ENCODE measurements at places on chromosomes 1 and 21.
A peak's percentile ranks its signal among the peaks of the same experiment; 100 is the strongest.

DNA sequence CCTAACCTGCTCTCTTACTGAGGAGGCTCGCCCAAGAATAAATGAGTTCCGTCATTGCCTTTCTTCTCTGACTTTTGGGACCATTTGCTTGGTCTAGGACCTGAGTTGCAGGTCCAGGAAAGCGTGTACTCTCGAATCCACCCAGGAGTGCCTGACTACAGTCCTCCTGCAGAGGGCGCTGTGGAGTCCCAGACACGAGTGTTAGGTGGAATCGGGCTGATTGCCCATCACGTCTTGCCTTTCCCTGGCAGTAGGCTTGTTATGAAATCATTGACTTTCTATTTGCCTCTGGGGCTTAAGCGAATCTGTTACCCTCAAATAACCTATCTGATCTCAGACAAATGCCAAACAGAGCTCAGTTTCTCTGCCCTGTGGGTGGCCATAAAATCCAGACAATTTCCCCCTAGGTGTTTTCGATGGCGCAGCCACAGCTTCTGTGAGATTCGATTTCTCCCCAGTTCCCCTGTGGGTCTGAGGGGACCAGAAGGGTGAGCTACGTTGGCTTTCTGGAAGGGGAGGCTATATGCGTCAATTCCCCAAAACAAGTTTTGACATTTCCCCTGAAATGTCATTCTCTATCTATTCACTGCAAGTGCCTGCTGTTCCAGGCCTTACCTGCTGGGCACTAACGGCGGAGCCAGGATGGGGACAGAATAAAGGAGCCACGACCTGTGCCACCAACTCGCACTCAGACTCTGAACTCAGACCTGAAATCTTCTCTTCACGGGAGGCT is at the start of gene IL20:
Gene IL20 (plus strand): TSS at position 685 of the 733 bp plus-strand sequence. CDS start 230 bp downstream, outside the sequence.
- peak; percentile 92 for DNase-seq

- no peak for DNase-seq
Observed at GRCh38 chr1:75980972-75981897, 49.0 kb upstream of the ASB17 start.

DNA sequence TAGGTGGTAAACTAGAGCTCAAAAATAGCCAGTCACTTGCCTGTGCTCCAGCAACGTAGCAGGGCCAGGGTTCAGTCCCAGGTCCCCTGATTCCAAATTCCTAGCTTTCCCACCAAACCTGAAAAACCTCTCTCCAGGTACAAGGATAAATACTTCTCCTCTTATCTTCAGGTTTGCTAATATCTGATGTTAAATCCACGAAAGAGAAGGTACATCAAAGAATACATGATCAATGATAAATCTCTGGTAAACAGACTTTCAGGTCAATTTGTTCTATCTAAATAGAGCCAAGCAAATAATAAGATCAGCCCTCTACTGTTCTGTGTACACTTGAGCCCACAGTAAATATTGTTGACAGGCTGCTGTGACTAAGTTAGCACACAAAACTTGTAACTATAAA is 52.1 kb upstream of the AKT3 start:
- DNase-seq, result no peak

DNA sequence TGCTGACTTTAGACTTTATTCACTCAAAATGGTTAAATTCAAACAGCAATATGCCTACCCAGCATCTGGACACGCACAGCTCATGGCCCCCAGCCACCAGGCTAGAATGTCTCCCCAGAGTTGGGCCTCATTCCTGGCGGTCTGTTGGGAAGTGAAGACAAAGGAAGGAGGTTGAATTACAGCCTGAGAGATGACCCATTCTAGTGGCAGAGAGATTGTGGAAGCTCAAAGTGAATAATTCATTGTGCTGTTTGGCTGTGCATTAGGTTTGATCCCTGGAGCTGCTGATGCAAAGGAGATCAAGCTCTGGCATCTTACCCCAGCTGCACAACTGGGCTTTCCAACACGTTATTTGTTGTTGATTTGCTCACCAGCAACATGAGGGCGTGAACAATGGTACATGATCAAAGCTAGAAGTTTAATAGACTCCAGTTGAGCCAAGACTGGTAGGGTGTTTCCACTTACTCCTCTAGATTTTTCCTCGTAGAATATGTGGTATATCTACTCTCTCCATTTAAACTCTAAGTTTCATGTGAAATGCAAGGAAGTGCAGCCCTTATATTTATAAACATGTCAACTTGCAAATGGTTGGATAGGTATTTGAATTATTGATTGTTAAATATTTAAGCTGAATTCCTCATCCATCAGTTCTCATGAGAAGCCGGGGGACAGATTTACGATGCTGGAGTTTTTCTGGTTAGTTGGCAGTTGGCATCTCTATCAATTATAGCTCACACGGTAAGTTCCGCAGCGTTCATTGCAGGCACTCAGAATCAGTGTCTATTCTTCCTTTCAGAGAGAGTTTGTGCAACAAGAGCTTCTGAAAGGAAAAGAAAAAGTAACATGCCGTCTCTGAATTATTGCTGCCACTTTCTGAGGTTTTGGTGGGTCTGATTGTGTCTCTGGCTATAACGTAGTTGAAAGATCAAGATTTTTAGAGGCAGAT is 222.7 kb downstream of the TM2D1 start:
- no peak for DNase-seq

- DNase-seq, result no peak
Observed at GRCh38 chr1:4411862-4412261, 242.5 kb upstream of the AJAP1 start.

DNA sequence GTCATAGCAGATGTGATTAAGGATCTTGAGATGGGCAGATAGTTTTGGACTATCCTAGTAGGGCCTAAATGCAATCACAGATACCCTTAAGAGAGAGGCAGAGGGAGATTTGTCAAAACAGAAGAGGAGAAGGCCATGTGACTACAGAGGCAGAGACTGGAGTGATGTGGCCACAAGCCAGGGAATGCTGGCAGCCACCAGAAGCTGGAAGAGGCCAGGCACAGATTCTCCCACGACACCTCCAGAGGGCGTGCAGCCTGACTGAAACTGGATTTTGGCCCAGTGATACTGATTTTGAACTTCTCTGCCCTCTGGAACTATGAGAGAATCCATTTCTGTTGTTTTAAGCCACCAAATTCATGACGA is 52.1 kb upstream of the EPS8L3 start:
- DNase-seq, result no peak

- no peak for DNase-seq
Observed at GRCh38 chr1:30409476-30410152, 313.8 kb downstream of the MATN1 start.

GRCh38 chr1:231335663-231336602 is 1.7 kb downstream of the EXOC8 start:
- no peak for DNase-seq

DNA sequence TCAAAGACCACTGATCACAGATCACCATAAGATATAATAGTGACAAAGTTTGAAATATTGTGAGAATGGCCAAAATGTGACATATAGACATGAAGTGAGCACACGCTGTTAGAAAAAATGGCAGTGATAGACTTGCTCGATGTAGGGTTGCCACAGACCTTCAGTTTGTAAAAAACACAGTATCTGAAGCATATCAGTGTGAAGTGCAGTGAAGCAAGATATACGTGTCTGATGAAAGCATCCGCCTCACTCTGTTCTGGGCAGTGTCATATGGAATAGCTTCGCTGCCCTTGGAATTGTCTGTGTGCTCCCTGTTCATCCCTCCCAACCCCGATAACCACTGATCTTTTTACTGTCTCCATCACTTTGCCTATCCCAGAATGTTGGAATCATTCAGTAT is 50.7 kb downstream of the GALNT2 start:
- no peak for DNase-seq

DNA sequence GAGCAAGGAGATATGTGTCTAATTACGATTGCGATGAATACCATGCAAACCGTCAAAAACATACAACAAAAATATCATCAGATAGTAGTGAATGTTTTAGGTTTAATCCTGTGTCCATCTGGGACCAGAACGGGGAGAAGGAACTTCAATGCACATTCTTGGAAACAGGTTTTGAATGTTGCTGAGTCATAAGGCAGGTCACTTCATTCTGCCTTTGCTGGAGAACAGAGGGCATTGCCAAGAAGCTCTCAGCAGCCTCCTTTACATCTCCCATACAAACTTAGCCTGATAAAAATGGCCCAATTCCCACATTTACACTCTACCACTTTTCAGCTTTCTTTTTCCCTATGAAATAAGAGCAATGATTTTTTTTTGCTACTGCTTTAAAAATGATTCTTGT is 78.0 kb upstream of the KCNJ6 start:
- no peak for DNase-seq

DNA sequence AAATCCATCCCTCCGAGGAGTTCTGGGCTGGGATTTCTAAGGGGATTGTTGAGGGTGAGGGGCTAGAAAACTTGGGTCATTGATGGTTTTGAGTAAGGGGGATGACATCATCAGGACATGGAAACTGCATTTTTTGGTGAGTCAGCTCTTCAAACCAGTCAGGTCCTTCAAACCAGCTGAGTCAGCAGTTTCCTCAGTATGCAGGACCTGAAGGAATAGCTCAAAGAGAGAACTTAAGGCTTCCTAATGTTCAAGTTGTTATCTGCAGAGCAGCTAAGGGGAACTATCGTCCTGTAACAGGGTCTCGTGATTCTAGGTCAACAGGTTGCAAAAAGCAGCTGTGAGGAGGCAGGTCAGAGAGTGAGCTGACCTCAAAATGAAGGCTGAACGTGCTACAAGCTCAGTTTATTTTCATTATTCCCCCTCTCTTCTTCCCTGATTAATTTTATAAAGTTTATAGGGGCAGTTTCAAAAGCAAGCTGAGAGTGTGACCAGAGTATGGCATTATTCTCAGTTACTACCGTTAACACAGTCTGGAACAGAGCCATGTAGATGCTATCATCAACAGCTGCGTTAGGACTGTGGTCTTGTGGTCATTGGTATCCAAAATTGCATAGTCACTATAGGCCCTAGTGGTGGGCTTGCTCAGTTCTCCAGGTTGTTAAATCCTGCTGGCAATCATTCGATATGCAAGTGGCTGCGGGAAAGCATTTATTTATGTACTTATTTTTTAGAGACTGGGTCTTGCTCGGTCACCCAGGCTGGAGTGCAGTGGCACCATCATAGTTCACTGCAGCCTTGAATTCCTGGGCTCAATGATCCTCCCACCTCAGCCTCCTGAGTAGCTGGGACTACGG is 10.7 kb upstream of the SDC3 start:
- DNase-seq, result peak; percentile 36

DNA sequence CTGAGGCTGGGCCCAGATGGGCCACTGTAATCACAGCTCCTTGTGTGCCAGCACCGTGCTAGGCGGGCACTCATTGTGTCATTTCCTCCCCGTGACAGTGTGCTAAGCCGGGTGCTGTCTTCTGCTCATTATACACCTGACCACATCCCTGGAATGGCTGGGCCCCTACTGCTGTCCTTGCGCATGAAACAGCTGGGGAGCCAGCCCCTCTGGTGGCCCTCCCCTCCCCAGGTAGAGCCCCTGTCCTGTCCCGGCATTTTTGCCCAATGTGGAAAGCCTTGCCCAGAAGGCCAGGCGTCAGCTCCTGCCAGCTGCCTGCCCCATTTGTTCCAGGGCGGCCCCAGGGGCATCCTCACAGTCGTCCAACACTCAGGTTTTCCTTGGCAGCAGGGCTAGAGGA is 107.4 kb upstream of the CASZ1 start:
- DNase-seq, result no peak

DNA sequence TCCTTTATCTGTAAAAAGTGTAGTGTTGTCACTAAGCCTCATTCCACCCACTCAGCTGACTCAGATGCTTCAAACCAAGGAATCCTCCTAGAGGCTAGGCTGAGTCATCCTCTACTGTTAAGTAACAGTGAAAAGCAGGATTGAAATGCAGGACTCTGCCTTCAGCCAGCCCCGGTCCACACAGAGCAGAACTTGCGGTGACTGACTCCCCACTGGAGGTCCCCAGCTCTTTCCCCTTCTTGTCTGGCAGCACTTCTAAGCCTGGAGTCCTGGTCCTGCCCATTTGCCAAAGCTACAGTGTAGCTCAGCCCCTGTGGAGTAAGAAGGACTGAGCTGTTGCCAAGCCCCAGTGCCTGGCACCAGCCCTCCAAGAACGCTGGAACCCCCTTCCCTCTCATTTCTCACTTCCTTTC is 1.7 kb downstream of the RAB7B start:
- DNase-seq, result peak; percentile 33

DNA sequence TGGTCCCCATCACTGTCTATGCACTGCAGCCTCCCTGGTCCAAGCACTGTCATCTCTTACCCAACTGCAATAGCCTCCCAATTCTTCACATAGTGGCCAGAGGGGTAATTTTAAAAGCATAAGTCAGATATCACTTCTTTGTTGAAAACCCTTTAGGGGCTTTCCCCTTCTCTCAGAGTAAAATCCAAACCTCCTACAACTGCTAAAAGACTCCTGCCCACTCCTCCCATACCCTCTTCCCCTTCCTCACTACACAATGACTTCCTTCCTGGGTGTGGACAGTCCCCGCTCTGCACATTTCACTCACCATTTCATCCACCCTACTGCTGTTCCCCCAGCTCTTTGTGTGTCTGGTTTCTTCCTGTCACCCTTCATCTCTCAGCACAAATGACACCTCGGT is 8.3 kb downstream of the MCOLN2 start:
- no peak for DNase-seq

DNA sequence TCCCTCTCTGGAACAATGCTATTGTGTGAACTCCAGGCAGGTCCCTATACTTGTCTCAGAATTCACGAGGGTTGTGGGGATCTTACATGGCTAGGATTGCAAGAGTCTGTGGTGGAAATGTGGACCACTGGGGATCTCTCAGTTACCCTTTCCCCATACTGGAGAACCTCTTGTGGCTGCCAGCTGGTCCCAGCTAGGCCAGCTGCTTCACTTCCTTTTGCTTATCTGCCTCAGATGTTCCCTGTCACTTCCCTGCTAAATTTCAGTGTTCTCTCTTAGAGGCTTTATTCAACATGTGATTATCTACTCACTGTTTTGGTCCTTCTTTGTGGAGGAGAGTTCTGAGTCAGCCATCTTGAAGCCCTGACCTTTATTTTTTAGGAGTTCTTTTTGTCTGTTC is 75.9 kb upstream of the SAMD13 start:
- DNase-seq, result no peak

- DNase-seq, result no peak
Observed at GRCh38 chr1:201125800-201126199, 1.2 kb downstream of the ASCL5 start.

DNA sequence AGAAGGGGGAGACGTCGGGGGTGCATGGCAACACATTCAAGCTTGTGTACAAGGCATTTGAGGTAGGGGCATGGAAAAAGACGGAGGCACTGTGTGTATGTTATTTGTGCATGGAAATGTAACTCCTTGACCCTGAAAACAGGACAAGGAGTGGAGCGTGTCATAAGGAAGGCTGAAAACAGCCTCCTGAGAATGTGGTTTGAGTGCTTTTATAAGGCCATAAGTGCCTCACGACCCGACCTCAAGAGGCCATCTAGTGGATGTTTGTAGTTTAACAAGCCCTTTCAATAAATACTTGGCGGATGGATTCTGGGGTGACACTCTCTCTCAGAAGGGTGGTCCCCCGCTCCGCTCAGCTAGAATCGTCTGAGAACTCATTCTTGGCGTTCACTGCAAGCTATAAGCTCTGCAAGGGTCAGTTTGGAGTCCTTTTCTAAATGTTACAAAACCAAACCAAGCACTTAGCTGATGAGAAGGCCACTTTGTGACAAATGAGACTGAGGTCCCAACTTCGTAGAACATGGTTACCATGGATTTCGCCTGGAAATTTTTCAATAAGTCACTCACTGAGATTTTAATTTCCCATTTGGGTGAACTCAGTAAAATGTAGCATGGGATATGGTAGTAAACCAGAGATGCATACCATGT is 38.8 kb upstream of the CLCA4 start:
- DNase-seq, result peak; percentile 37

Measured in thyroid gland (tissue), 4 donors.